ENCODE measurements at places on chromosomes 11 and 22.

GRCh38 chr11:30451167-30451566, 128.3 kb downstream of the ARL14EP start:
- no peak for DNase-seq

DNA sequence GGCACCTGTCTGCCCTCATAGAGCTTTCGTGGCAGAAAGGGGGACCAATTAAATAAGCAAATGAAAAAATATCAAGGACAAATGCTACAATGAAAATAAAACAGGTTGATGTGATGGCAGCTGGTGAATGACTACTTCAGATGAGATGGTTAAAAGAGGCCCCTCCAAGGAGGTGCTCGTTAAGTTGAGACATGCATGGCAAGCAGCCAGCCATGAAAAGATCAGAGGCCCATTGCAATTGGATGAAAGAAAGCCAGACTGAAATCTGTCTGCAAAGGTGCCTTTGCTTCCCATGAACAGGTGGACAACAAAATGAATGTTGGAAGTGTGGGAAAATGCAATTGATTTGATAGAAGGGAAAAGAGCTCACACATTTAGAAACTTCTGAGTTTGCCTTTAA, 848 bp upstream of the TRPC6 start:
- DNase-seq, result no peak

- no peak for DNase-seq
Measured at GRCh38 chr11:11667056-11667455, 45.3 kb upstream of the GALNT18 start.

- no peak for DNase-seq
Measured at GRCh38 chr11:64253481-64253880, 2.2 kb downstream of the PLCB3 start.

DNA sequence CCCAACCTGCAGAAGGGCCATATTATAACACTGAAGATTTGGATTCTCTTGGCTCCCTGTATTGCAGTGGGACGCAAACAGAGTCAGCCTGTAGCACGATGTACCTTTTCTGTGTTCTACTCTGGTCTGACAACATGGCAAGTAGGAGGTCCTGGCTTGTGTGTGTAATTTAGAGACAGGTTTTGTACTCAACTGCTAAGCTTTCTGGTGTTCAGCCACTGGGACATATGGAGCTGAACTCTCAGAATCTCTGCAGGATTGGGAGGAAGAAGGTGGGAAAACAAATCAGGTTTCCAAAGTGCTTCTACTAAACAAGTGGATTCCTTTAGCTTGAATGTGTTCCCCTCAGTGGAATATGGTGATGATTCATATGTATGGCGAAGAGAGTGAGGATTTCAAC, 192.5 kb upstream of the MTMR2 start:
- DNase-seq, result no peak

- no peak for DNase-seq
Measured at GRCh38 chr11:80443177-80443576, 1002.3 kb upstream of the TENM4 start.

GRCh38 chr22:23197836-23198235, 17.5 kb downstream of the BCR start:
- DNase-seq, result peak; percentile 43

DNA sequence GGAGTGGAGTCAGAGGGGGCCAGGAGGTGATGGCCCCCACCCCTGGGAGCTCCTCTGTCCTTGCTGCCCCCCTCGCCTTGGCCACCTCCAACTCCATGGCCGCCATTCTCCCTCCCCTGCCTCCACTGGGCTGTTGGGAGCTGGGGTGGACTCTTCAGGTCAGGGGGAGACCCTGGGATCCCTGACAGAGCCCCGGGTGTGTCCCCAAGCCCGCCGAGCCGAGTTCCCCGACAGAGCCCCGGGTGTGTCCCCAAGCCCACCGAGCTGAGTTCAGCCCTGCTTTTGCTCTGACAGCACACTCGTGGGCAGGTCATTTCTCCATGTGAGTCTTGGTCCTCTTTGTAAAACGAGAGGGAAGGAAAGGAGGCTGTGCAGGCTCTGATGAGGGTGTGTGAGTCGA, 13.2 kb upstream of the PARVG start:
- no peak for DNase-seq

DNA sequence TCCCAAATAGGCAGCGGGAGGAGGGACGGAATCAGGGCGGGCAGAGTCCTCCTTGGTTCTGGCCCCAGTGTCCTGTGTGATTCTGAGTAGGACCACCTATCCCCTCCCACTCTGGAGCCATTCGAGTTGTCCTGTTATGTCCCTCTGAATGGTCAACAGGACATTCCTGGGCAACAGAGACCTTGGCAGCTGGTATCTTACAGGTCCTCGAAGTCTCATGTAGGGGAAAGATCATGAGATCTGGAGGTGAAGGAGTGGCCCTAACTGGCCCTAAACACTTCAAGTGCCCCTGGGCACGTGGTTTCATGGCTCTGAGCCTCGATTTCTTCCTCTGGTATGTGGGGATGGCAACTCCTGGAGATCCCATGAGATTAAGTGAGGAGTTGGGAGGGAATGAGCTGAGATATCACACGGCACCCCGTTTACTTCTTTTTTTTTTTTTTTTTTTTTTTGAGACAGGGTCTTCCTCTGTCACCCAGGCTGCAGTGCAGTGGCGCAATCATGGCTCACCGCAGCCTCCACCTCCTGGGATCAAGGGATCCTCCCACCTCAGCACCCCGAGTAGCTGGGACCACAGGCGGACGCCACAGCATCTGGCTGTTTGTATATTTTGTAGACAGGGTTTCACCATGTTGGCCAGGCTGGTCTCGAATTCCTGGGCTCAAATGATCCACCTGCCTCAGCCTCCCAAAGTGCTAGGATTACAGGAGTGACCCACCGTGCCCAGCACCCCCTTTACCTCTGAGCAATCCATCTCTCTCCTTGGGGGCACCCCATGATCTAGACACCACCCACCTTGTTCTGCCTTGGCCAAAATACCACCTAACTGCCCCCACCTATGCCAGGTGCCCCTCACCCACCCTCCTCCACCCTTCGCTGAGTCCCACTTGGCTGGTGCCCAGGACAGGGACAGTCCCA, 6.8 kb downstream of the LIF start:
- DNase-seq, result no peak

DNA sequence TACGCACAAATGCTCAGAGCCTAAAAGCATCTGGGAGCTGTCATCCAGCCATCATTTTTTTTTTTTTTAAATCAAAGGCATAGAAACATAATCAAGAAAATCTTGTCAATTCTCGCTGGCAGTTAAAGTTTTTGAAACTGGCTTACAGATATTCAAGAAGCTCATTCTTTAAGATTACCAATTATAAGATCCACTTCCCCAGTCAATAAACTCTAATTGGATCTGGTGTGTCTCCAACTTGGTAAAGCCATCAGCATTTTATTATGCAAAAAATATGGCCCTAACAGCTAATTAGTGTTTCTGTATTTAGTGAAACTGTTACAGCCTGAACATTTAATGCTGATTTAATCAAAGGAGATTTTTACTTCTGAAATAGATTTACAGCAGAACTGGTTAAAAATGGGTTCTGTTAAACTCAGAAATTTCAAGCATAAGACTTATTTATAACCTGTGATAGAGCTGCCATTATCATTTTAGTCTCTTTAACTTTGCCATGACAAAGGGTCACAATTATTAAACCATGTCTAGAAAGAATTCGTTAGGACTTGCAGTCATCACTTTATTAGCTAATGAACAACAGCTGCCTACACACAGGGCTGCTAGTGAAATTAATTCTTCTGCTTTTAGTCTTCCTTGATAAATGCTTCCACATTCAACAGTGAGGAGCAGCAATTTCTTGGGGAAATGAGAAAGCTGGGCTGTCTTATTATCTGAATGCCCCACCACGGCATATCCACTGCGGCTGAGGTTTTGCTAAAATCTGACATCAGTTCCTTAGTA, 176.4 kb upstream of the PITPNB start:
- no peak for DNase-seq

DNA sequence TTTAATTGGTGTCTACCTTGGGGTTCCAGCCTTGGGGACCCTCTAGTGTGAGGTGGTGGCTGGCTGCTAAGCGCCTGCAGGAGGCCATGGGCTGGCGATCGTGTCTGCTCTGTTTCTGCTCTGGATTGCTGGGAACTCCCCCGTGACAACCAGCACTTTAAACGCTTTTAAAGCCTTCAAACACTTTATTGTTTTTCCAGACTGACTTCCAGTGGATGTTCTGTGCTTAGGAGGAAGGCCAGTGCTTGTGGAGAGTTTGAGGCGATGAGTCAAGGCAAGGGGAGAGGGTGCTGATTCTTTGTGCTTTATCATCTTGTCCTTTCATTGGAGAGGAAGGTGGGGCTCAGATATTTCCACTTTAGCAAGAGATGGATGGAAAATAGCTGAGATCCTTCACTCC, 81.6 kb downstream of the FLI1 start:
- no peak for DNase-seq

DNA sequence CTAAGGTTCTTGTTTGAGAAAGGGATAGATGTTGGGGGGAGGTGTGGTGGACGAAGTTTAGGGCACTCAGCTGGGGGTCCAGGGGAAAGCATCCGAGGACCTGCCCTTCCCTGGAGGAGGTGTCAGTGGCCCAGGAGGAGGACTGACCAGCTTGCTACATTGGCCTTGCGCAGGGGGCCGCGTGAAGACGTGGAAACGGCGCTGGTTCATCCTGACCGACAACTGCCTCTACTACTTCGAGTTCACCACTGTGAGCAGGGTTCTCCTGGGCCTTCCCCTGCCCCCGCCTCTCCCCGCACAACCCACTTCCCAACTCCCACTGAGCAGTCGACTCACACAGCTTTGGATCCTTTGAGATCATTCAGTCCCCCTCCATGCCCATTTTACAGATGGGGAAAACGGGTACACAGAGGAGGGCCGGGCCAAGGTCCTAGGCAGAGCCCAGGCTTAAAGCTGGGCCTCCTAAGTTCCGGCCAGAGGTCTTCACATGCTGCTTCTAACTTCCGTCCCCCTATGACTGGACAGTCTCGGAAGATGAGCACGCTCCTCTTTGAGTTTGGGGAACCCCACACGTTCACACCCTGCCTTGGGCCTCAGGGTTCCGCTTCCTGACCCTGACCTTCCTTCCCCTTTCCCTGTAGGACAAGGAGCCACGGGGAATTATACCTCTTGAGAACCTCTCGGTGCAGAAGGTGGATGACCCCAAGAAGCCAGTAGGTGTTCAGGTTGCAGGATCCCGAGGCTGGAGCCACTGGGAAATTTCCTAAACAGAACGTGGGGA, 28.7 kb downstream of the CYTH4 start:
- DNase-seq, result peak; percentile 91

GRCh38 chr22:37126383-37126782, 16.9 kb upstream of the TMPRSS6 start:
- no peak for DNase-seq
